ENCODE measurements at places on chromosomes 5 and 9.

DNA sequence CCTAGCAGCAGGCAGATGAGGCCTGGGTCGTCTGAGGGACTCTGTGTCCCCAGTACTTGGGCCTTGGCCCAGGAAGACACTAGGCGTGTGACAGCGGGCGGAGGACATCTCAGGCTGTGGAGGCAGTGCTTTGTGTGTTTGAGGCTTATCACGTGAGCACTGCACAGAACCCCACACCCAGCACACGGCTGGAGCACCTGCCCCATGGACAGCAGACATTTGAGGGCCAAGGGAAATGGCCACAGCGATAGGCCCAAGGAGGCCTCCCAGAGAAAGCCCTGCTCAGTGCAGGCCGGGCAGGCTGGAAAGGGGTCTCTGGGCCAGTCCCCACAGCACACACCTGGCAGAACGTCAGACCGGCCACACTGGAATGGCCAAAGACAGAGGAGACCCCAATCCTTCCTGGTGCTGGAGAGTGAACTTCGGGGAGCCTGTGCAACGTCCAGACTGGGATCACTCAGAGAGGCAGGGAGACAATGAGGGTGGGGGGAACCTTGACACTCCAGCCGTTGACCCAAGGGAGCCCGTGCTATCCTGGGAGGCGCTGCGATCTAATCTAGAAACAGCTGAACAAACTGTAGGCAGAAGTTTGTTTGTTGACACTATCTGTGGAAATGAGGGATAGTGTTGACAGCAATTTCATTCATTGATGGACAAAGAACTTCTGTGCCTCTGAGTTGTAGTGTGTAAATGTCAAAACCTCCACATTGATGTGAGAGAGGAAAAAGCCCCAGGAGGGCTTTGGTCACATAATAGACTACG is 19.6 kb upstream of the FLT4 start:
- DNase-seq = no peak

DNA sequence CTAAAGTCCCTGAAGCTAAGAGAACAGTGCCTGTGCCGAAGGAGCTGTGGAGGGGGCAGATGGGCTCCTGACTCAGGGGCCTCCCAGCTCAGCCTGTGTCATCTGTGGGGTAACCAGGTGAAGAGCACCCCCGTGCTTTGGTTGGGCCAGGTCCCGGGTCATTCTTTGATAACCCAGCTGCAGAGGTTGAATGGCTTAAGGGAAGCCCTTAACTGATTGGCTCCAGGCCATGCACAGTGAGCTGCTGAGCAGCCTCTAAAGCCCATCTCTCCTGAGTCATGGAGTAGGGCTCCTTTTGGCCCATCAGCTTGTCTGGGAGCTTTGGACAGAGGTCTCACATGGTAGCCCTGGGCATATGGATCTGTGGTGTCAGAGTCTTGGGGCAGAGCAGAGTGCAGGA is 28.7 kb downstream of the COL27A1 start:
- no peak for DNase-seq

- peak; percentile 18 for DNase-seq
These were observed 49.6 kb downstream of the NSUN2 start for GRCh38 chr5:6583049-6583880.

DNA sequence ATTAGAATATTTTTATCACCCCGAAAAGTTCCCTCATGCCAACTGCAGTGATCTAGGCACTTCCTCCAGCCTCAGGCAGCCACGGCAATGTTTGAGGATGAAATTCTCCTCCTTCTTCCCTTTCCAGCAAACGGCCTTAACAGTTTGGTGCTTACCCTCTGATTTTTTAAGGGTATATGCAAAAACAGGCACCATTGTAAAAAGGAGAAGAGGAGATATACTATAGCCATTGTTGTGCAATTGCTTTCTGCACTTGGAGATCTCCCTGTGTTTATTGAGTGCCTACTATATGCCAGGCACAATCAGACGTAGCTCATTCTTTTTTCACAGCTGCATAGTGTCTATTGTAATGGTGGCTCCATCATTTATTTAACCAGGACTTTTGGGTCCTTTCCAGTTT is 29.4 kb downstream of the GSN start:
- no peak for DNase-seq

DNA sequence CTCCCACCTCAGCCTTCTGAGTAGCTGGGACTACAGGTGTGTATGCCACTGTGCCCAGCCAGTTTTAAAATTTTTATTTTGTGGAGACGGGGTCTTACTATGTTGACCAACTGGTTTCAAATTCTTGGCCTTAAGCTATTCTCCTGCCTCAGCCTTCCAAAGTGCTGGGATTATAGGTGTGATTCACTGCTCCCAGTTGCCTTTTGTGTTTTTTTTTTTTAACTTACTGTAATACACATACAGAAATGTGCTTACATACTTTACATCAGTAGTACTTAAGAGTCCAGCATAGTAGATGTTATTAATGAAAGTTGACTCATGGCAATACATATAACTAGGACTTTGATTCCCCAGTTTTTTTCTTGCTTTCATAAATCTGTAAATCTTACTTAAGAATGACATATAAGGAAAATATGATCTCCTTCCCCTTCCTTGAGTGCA is 4.7 kb downstream of the MAN2A1 start:
- peak; percentile 67 for DNase-seq

- DNase-seq = no peak
These were observed 41.1 kb downstream of the ISOC1 start for GRCh38 chr5:129135633-129136032.

DNA sequence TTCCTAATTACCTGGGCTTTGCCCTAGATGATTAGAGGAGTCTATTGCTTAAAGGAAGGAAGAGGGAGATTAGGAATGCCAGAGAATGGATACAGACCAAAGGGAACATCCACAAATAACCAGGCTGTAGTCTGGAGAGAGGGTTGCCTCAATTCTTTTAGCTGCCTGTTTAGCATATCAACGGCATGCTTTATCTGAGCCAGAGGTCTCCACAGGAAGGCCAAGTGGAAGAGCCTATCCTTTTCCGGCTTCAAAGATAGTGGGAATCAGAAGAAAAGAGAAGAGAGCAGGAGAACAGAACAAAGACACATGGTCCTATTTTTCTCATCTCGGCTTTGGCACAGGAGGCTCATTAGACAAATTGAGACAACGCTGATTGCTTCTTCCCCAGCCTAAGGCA is 142.4 kb downstream of the NMUR2 start:
- no peak for DNase-seq

- no peak for DNase-seq
These were observed 178.6 kb downstream of the NR2F1-AS1 start for GRCh38 chr5:93402451-93402850.

- DNase-seq = no peak
These were observed 1.0 kb upstream of the NTMT1 start for GRCh38 chr9:129624947-129625346.

GRCh38 chr9:18347386-18348082 is 126.4 kb upstream of the ADAMTSL1 start:
- peak; percentile 82 for DNase-seq

- DNase-seq = peak; percentile 86
These were observed 210.3 kb downstream of the FANCC start for GRCh38 chr9:95107001-95107749.

DNA sequence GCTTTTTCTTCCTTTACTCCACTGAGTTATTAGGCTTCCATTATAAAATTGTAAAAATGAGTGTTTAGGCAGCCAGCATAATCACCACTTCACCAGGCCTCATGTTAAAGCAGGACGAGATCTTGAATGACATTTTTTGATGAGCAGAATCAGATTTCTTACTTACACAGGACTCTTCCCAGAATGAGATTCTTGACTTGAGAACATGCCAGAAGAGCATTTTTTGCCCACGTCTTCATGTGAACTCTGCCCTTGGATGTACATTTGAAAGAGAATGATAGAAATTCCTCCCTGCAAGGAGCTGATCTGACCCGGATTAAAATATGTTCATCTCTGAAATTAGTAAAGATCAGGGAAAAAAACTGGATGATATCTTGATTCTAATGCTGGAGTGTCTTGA is 212.1 kb upstream of the ADRA1B start:
- DNase-seq = no peak

GRCh38 chr5:181105391-181106025 is 25.5 kb downstream of the OR2V1 start:
- DNase-seq = no peak

DNA sequence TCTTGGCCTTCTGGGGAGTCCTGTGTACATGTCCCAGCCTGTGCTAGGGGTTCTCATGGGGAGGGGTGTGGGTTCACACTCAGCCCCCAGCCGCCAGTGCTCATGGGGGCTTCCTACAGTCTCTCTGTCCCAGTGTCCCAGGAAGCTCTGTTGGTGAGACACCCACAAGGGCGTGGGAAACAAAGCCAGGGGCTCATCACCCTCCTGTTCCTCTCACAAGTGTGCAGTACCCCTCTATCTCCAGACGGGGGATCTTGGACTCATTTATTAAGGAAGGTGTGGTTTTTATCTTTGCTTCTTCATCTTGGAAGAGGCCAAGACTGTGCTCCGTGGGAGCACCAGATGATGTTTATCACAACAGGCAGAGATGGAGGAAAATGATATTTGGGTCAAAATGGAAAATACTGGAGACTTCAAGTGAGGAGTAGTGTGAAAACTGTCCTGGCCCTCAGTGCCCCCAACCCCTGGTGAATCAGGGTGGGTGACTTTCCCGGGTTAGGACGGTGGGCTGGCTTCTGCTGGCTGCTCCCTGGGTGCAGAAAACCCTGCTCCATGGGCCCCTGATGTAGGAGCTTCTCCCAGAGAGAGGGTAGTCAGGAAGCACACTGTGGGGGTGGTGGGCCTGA is 15.2 kb downstream of the TMEM171 start:
- peak; percentile 72 for DNase-seq

- DNase-seq = peak; percentile 97
These were observed 46.1 kb upstream of the ZBED3 start for GRCh38 chr5:77133061-77133758.

GRCh38 chr5:173324115-173325001 is 3.9 kb downstream of the STC2 start:
- peak; percentile 72 for DNase-seq

DNA sequence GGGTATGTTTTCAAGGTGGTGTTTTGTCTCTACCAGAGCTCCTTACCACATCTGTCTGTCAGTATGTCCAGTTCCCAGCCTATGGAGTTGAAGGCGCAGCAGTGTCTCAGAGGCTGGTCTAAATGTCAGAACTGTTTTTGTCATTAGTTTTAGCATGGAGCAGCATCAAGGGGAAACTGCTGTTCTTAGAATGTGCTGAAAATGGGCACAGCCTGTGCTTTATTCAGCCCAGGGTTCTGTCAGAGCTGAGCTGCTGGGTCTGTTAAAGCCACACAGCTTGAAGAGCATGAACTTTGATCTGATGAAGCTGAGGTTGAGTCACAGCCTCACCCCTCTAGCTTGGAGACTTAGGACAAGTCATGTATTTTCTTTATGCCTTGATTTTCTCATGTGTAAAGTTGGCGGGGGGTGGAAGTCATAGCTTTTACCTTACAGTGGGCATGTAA is 71.9 kb downstream of the RALGPS1 start:
- peak; percentile 17 for DNase-seq

- DNase-seq = peak; percentile 67
These were observed 1.6 kb downstream of the TSLP start for GRCh38 chr5:111072949-111073682.

DNA sequence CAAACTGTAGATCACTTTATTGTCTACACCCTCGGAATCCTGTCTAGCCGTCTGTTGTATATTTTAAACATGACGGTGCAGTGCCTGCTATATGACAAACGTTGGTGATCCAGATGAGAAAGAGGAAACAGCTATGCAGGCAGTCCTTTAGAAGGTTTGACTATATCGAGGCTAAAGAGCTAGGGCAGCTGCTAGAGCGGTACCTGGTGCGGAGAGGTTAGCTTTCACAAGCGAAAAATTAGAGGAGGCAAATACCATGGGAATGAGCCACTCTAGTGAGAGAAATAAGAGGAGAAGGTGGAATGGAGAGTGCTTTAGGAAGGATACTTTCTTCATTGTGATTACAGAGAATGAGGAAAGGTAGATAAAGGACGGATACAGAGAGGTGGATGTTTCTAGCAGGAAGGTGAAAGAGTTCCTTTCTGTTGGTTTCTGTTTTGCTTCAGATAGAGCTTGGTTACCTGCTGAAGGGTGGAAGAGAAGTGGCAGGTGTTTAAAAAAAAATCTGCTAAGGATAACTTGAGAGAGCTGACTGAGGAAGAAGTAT is 959 bp upstream of the FBXL17 start:
- peak; percentile 27 for DNase-seq

DNA sequence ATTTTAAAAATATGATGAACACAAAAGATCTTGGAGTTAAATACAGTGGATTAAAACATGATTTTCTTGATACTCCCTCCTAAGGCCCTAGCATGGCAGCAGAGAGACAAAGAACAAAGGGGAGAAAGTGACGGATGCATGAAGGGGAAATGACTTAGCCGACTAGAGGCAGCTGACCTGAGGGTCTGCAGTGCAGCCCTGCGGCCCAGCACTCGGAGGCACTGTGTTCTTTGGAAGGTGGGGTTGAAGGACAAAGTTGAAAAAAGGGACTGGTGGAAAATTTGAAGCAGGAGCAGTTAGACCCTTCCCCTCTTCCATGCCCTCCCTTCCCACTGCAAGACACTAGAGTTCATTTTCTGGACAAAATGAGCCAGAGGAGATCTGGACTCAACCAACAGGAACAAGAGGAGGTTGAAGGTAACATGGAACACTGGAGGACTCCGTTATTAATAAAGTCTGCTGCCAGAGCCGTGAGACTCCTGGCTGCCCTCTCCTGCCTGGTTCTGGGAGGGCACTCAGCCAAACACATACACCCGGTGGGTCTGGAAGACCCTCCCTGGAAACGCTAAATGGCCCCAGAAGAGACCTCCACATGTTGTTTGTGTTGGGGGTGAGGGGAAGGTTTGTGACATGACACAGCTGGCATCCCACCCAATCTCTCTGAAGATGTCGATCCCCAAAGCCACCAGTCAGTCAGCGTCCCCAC is 98.1 kb downstream of the JMY start:
- DNase-seq = no peak

DNA sequence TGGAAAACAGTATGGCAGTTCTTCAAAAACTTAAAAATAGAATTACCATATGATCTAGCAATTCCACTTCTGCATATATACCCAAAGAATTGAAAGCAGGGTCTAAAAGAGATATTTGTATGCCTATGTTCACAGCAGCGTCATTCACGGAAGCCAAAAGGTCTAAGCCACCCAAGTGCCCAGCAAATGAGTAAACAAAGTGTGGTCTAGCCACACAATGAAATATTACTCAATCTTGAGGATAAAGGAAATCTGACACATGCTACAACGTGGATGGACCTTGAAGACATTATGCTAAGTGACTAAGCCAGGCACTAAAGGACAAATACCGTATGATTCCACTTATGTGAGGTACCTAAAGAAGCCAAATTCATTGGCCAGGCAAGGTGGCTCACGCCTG is 11.1 kb upstream of the MED27 start:
- DNase-seq = no peak

DNA sequence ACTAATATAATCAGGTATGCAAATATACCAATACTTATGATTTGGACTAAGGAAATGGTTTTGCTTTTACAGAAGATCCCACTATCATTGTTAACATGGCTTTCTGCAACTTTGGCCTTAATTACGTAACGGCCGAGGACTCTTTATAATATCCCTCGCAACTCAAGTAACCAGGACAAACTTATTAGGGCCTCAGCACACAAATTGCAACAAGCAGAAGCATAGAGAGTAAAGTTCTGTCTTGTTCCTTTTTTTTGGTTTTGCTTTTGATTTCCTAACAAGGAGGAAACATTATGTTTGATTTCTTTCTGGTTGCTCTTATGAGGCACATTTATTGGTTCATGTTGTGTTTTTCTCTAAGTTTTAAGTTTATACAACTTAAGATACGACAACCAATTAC is 60.4 kb downstream of the RORB start:
- no peak for DNase-seq
